Fibroblast of lung (primary cell): ENCODE measurements at places on chromosomes 6 and 20. TPM values are rescaled to one million over a fixed set of nuclear protein-coding genes. Genes with fewer than 3 reads are reported as not detected.

Gene ADGRF4
- polyA plus RNA-seq: 0.08 TPM in 1 of 2 replicates, not detected in the other

Gene CD93
- polyA plus RNA-seq: 0.01 TPM in 1 of 2 replicates, not detected in the other

- no peaks in the 10 kb centered on the region for H3K4me1 ChIP-seq
- H3K27ac ChIP-seq: no peak overlapping the region
- H3K4me3 ChIP-seq: no peak overlapping the region
- no peaks in the 10 kb centered on the region for H3K36me3 ChIP-seq
- no peak for DNase-seq
- H3K27me3 ChIP-seq: peaks cover 10% of the 10 kb centered on the region
Measured at GRCh38 chr20:31988430-31989015, 20.6 kb downstream of the XKR7 start.

Gene CGA
- polyA plus RNA-seq: 0.09 and 0.18 TPM in 2 replicates

DNA sequence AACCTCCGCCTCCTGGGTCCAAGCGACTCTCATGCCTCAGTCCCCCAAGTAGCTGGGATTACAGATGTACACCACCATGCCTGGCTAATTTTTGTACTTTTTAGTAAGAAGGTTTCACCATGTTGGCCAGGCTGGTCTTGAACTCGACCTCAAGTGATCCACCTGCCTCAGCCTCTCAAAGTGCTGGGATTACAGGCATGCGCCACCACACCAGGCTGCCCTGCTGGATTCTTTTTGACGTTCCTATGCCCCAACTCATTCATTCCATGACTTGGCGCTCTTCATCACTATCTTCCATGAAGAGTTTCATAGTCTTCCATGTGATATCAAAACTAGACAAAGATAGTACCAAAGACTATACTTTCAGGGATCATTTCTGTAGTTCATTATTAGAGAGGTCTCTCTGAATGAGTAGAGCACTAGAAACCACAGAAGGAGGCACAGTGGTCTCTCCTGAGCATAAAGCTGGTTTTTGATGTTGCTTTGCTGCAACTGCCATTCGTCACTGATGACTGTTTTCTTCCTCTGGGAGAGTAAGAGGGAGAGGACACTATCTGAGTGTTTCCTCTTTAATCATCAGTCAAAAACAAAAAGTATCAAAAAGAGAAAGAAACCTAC is 23.5 kb downstream of the DNAAF9 start:
- DNase-seq: no peak
- H3K27ac ChIP-seq: no peak overlapping the region
- H3K4me1 ChIP-seq: no peaks in the 10 kb centered on the region

DNA sequence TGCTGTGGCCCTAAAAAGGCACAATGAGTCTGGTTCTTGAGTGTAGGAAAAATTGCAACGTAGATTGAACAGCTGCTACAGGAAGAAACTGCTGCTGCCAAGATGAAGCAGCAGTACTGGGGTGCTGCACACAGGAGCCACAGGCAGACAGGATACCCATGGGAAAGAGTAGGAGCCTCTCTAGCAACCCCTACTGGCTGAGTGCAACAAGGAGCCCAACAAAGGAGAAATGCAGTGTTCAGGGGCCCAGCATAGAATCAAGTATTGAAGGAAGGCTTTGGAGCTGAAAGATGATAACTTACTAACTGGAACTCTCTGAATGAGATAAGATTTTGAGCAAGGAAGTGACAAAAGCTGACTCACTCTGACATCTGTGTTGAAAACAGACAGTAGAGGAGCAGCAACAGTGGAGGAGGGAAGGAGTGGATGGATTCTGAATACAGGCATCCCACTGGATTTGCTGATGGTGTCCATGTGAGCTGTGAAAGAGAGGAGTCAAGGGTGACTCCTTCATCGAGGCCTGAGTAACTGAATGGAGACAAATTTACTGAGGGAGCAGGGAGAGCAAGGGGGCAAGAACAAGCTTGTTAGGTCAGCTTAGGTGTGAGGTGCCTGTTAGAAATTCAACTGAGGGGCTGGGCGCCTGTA is 534.7 kb upstream of the JARID2 start:
- H3K27ac ChIP-seq: peak overlapping the region; percentile 86
- H3K36me3 ChIP-seq: no peaks in the 10 kb centered on the region
- H3K27me3 ChIP-seq: no peaks in the 10 kb centered on the region
- H3K4me3 ChIP-seq: no peak overlapping the region
- peak; percentile 72 for DNase-seq

GRCh38 chr6:77425216-77425615 is 38.1 kb downstream of the HTR1B start:
- no peak for DNase-seq
- no peaks in the 10 kb centered on the region for H3K4me1 ChIP-seq
- no peaks in the 10 kb centered on the region for H3K36me3 ChIP-seq

DNA sequence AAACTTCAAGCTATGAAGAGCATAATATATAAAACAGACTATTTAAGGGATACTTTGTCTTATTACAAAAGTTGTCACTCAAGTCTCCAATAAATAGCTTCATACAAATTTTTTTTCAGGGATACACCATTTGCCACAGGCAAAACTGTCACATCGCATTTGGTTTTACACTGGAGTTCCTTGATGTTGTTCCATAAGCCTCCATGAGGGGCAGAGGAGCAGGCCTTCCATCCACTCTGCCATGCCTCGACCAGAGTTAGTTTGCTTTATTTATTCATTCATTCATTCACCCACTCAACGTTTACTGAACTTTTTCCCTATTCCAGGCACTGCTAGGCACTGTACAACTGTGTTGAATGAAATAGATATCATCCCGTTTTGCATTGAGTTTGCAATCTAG is 246.6 kb downstream of the PHF3 start:
- DNase-seq: no peak
- no peaks in the 10 kb centered on the region for H3K4me1 ChIP-seq
- H3K27ac ChIP-seq: no peak overlapping the region
- no peaks in the 10 kb centered on the region for H3K36me3 ChIP-seq
- H3K27me3 ChIP-seq: no peaks in the 10 kb centered on the region

- H3K36me3 ChIP-seq: no peaks in the 10 kb centered on the region
- peaks cover 37% of the 10 kb centered on the region for H3K4me1 ChIP-seq
- no peak overlapping the region for H3K27ac ChIP-seq
- no peak overlapping the region for H3K4me3 ChIP-seq
- DNase-seq: peak; percentile 74
Measured at GRCh38 chr20:43936104-43936770, 21.6 kb downstream of the TOX2 start.

DNA sequence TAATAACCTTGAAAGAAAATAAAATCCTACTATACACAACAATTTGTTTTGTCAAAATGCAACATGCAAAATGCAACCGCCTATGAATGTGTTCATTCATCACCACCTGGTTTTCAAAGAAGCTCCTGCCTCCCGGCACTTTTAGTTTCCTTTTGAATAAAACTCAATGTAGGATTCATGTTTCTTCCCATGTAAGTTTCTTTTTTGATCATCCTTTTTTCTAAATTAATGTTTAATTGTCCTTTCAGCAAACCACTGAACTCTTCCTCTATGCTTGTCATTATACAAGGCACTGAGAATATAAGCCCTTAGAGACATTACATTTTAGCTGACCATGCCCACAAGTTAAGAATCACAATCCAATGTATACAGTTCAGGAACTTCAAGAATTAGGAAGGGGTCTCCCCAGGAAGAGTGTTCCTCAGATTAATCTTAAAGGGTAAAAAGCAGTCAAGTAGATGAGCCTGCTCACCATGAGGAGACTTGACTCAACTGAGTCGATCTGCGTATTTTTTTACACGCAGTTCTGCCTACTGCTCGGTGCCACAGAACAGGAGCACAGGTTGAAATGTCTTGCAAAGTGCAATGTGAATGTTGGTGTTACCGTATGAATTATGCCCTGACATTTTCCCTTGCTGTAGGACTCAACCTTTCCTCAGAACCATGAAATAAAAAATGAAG is 7.2 kb upstream of the THEMIS start:
- no peaks in the 10 kb centered on the region for H3K27me3 ChIP-seq
- H3K4me3 ChIP-seq: no peak overlapping the region
- no peak for DNase-seq
- no peak overlapping the region for H3K27ac ChIP-seq
- no peaks in the 10 kb centered on the region for H3K4me1 ChIP-seq
